ENCODE measurements at places on chromosomes 3 and 15.

DNA sequence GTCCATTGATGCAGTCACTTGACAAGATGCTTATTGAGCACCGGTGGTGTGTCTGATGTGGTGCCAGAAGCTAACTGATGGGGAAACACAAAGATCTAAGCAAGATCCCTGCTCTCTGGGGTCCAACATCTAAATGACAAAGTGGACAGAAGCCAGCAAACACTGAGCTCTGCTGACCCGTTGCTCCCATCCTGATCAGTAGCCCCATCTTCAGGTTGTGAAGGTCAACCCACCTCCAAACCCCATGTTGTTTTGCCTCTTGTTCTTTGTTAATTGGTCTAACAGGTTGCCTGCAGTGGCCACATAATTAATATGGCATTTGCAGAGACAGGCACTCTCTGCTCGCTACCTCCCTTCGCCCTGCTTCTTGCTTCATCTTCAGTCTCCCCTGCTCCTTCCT lies 21.5 kb upstream of the GLCE start:
- DNase-seq, result no peak

GRCh38 chr15:46489276-46489675 lies 854.4 kb downstream of the SQOR start:
- DNase-seq, result no peak

GRCh38 chr15:99015698-99016568 lies 8.3 kb upstream of the PGPEP1L start:
- no peak for DNase-seq

GRCh38 chr3:131356006-131356595 lies 25.5 kb upstream of the NUDT16 start:
- DNase-seq, result no peak

DNA sequence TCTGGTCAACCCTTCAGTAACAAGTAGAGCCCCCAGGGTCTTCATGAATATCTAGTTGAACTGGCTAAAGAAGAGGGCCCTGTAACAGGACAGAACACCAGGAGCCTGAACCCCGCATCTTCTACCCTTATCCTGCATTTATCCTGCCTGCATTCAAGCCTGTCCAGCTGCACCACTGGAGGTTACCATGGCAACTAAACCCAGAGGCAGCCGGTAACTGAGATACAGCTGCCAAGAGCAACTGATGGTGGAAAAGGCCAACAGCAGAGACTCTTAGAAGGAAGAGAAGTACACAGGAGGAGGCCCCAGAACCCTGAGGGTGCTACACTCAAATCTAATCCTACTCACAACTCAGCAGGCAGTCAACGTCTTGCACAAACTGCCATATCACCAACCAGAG lies 3.7 kb upstream of the PRKAR2A start:
- DNase-seq, result peak; percentile 55

DNA sequence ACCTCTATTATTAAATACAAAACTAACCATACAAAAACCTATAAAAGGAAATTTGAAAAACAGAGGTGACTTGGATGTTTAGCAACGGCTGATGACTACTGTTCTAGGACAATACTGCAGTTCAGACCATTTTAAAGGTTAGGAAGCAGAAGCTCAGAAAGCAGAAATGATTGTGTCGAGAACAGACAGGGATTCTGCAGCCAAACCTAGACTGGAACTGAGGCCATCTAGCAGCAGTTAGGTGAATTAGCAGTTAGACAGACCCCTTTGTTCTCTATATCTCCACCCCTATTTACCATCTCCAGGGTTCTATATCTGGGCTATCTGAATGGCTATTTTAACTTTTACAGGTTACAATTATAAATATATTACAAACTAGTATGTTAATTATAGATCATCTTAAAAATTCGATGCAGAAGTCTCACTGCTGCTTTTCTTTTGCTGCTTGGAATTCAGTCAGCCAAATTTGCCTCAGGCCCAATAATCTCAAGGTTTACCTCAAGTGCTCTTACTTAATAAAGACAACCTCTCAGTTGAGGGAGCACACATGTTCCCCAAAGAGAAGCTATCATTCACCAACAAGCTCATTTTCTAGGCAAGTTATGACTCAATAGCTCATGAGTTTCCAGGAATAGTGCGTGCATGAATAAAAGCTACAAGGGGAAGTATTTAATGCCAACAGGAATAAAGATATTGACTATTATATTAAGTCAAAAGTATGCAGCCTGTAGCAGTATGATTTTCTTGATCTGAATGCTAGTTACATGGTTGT lies 9.3 kb upstream of the IL1RAP start:
- no peak for DNase-seq

DNA sequence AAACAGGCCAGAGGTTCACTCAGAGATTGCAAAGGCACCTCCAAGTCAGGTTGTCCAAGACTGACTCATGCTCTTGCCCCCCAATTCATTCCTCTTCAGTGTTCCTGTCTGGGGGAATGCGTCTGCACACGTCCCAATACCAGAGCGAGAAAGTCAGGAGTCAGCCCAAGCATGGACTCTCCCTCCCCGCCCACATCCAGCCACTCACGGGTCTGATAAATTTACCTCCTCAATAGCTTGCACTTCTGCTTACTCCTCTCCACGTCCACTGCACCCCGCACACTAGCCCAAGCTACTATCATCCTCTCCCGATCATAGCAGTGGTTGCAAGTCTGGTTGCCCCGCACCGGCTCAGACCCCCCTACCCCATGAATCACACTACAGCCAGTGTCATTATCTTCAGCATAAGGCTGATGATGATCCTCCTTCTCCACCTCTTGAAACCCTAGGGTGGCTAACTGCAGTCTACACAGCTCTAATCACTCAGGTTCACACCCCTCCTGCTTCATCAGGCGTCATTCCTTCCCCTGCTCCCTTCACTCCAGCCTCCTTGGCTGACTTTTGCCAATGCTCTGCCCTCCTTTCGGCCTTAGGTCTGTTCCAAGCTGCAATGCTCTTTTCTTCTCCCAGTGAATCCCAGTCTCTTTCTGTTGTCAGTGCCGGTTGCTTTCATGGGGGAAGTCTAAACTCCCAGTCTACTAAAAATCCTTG lies 27.6 kb upstream of the MYO1E start:
- no peak for DNase-seq

DNA sequence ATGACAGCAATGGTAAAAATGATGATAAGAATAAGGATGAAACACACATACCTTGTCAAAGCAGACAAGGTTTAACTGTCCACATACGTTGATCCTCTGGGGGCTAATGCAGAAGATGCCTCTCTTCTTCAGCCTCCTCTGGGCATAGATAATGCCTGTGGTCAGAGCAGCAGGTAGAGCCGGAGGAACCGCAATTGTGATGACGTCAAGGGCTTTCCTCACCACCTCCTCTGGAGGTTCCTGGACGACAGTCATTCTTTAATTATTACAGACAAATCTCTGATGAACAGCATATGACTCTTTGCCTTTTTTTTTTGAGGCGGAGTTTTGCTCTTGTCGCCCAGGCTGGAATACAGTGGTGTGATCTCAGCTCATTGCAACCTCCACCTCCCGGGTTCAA lies 86.3 kb upstream of the ATP13A5 start:
- no peak for DNase-seq

DNA sequence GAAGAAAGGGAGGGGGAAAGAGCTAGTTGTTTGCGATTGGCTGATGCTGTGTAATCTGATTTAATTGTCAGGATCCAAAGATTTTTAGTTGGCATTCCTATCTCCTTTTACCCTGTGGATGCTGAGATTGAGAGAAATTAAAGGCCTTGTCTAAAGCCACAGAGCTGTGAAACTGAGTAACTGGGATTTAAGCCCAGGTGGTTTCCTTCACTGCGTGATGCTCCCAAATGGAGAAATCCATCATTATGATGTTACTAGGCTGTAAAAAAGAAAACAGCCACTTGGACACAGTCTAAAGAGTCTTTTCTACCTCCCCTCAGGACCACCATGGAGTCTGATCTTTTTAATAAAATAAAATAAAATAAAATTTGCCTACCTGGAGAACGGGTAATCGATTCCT lies 883.0 kb upstream of the NR2F2 start:
- no peak for DNase-seq

GRCh38 chr15:62357431-62357830 lies 192.3 kb upstream of the C2CD4B start:
- DNase-seq, result no peak

DNA sequence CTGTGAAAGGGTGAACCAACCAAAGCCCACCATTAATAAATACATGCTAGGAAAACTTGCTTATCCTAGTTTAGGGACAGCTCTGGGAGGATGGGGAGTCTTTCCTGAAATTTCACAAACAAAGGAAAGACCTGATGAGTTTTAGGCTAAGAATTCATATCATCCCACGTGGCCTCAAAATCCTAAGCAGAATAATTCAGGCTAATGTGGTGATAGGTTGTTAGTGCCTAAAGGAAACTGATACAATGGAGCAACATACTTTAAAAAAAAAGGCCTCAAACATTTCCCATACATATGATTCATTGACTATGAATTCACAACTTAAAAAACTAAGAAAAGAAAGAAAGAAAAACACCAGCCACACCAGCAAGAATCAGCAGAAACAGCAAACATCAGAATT lies 126.9 kb upstream of the CNTN4 start:
- DNase-seq, result peak; percentile 3

GRCh38 chr3:57019057-57019456 lies 41.4 kb upstream of the SPATA12 start:
- DNase-seq, result no peak

- no peak for DNase-seq
Measured at GRCh38 chr3:4841776-4842440, 137.3 kb upstream of the BHLHE40 start.

- no peak for DNase-seq
Measured at GRCh38 chr3:18657858-18658820, 233.0 kb upstream of the SATB1 start.

DNA sequence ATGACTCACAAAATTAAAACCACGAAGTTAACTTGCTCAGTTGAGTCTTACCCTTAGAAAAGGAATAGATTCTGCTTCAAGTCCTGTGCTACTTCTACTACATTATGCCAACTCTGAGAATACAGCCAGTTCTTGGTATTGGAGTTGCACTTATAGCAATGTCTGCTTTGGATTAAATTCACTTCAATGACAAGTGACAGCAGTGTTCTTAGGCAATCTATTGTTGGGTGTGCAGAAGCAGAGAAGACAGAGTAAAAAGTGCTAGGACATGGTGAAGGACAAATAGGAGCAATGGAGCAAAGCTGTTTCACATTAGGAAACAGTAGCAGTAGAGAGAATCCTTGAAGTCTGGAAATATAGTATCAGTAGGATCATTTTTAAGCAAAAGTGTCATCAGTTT lies 713.1 kb downstream of the SI start:
- DNase-seq, result no peak

GRCh38 chr15:73812806-73813465 lies 59.8 kb upstream of the INSYN1 start:
- no peak for DNase-seq

GRCh38 chr15:63165166-63165859 lies 8.0 kb upstream of the RPS27L start:
- no peak for DNase-seq

- no peak for DNase-seq
Measured at GRCh38 chr3:12964711-12965612, 108.3 kb downstream of the IQSEC1 start.

GRCh38 chr3:126855374-126855773 lies 127.5 kb upstream of the PLXNA1 start:
- no peak for DNase-seq

DNA sequence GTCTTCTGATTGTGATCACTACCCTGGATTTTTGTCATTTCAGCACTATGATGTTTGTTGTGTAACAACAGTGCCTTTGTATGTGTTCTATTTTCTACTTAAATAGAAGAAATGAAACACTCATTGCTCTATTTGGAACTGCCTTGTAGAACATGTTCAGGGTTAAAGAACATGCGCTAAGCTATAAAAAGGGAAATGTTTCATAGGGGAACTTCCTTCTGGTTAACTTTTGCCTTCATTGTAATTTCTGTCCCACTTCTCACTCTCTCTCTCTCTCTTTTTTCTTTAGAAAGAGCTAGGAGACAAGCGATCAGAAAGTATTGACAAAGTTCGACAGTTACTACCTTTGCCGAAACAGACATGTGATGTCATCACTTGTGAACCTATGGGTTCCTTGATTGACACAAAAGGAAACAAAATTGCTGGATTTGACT lies at the start of gene P2RY12:
TSS of gene P2RY12 (minus strand) at position 13 of the 434 bp plus-strand sequence. CDS start 45,908 bp downstream, outside the sequence.
- no peak for DNase-seq

DNA sequence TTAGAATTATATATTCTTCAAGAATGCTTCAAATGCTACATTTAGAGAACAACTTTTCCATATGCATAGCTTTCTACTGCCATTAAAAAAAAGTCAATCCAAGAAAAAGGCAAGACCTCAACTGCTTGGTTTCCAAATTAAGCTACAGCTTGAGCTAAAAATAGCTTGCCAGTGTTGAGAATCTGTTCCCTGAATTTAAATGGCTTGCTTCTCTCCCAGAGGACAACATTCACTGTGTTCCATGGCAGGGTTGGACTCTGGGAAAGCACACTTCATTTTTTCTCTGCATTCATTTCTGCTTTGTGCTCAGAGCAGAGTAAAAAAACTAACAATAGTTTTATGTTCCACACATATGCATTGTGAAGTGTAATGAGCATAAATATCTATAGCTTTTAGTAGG lies 50.3 kb upstream of the ACTL6A start:
- DNase-seq, result no peak

DNA sequence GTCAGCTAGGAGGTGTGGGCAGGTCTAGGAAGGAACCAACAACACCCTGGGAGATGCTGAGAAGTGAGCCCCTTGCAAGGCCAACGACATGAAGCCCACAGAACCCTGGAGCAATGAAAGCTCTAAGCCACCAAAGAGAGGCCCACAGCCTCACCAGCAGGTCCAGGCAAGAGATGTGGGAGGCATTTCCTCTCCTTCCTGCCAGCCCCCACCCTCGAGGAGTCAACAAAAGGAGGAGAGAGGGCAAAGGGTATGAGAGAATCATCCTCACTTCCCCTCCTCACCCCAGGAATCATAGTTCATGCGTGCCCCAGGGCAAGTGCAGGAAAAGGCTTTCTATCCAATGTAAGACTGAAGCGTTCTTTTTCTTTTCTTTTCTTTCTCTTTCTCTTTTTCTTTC lies 195.8 kb downstream of the SHQ1 start:
- no peak for DNase-seq

DNA sequence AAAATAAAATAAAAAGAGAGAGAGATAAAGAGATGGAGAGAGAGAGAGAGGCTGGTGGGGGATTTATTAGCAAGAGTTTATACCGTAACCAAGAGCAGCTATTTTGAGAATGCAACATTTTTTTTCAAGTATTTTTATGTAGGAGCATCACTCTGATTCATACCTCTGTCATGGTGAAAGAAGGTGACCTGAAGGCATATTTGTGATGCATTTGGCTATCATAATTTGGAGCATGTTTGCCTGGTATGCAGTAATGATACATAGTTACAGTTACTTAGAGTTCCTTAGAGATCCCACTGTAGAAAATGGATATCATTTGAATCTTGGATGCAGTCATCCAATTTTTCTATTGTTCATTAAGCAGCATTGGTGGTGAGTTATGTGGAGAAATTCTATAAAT lies 1472.4 kb downstream of the SI start:
- peak; percentile 33 for DNase-seq
